ENCODE measurements at places on chromosomes 2 and 18.
A peak's percentile ranks its signal among the peaks of the same experiment; 100 is the strongest.

DNA sequence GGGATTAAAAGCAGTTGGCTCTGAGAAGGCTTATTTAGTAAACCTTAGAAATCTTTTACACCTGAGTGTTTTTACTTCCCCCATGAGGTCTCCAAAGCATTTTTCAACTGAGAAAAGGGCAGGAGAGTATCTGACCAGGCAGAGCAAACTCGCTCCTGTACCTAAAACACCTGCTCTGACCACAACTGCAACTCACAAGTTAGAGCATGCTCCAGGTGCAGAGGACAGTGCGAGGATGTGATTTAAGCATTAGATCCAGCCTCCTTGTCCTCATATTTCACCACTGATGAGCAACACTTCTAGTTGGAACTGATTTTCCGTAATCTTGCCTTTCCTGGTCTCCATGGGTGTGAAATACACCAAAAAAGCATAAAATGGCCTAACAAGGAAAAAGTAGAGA is 34.5 kb upstream of the TBC1D8 start:
- no peak for DNase-seq

DNA sequence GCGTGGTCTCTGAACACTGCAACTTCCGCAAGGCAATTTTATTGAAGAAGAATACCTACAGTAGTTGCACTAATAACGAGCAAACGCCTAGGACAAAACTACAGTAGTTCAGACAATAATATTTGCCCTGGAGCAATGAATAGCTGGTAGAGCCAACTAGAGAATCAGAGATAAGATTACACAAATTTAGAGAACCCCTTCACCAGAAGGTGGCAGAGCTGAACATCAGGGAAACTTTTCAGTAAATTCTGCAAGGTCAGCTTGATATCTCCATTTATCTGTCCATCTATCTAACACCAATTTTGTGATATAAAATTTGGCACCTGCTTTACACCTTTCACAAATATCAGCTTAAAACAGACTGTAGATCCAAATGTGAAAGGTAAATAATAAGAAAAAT is 43.8 kb downstream of the CDH19 start:
- peak; percentile 4 for DNase-seq

- no peak for DNase-seq
Observed at GRCh38 chr2:161481619-161482018, 65.5 kb downstream of the TBR1 start.

DNA sequence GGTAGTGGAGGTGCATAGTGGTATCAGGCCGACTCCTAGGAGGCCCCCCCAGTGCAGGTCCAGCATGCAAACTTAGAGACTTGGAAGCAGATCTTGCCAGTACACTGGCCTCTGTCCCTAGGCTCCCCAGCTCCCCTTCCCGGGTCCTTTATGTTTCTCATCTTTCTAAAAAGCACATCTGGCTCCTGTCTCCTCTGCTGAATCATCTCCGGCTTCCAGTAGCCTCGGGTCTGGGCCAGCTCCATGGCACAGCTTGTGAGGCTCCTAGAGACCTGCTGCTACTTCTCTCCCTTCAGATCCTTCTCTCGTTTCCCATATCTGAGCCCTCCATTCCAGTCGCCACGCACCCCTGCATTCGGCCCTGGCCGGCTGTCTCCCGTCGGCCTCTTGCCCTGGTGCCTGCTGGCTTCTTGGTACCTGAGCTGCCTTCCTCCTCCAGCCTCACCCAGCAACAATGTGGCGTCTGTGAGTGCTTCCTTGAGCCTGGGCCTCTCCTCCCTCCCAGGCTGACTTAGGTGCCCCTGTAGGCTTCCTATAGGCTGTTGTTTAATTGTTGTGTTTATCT is 6.6 kb downstream of the TRAF3IP1 start:
- no peak for DNase-seq

DNA sequence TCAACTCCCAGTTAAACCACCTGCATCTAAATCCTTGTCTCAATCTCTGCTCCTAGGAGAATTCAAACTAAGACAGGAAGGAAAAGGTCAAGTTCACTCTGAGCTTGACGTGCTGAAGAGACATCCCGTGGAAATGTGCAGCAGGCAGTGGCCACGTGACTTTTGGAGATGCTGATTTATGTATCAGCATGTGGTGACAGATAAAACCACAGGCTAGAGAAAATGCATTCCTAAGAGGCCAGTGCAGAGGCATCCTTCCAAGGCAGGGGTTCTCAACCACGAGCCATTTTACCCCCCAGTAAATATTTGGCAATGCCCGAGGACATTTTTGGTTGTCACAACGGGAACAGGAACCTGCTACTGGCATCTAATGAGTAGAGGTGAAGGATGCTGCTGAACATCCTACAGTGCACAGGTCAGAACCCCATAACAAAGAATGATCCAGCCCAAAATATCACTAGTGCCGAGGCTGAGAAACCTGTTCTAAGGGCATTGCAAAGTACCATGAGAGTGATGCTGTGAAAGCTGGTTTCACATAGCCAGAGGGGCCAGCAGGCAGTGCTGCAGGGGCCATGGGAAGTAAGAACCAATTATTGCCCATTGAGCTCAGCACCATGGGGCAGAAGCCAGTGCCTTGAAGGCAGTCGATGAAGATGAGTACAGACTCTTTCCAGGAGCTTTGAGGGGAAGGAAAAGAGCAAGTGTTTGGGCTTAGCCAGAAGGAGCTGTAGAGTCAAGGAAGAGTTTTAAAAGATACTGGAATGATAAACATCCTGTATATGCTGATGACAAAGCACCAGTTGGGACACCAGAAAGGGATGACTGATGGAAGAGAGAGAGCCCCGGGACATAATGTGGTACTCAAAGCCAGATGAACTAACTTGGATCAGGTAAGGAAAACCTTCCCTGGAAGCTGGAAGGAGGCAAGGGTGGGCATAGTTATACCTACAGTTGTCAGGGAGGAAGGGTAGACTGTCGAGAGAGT is 174.6 kb downstream of the HAUS1 start:
- DNase-seq = peak; percentile 7

GRCh38 chr18:58871514-58872420 is 7.1 kb downstream of the ZNF532 start:
- DNase-seq = no peak
